Substantia nigra (tissue), 51 donors: ENCODE measurements at places on chromosomes 5 and 9.

- DNase-seq: no peak
Measured at GRCh38 chr9:91116711-91117110, 245.0 kb downstream of the AUH start.

DNA sequence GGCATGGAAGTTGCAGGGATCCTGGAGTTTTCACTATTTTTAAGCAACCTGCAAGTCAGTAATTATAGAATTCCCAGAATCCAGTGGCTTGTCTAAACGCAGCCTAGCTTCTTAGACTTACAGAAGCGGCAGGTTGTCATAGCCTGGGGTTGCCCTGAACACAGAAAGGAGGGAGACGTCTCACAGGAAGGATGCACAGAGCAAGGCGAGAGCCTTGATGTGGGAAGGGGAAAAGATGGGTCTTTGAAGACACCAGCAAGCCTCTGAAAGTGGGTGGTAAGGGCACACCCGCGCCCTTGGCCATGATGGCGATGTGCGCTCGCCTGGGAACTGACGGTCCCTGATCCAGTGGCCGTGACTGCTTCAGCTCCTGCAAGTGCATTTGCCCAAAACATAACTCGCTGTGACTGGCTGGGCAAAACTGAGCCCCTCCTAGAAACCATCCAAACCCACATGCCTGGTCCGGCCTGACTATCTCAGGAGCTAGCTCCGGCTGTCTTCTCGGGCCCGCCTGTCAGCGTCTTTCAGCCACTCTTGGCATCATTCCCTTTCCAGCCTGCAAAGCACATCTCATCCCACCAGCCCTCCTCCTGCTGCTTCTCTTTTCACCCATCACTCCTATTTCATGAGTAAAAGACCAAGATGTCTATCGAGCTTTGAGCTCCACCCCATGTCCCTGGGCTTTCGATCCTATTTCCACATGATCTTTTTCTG is 17.1 kb downstream of the FBP1 start:
- no peak for DNase-seq

DNA sequence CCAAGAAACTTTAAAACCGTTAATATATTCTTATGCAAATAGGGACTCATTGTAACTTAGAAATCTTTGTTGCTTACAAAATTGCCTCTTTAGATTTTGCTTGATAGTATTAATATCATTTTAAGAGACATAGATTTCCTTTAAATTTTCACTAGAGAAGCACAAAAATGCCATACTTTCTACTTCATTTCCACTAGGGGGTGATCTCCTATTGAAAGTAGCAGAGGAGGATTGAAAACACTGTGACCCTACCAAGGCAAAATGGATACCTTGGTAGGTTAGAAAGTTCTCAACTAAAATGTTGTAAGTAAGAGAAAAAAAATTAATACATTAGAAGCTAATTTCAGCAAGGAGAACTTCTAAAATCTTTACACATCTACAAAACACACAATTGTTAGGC is 204.9 kb downstream of the CHSY3 start:
- DNase-seq: no peak

GRCh38 chr5:111198281-111198966 is 25.8 kb upstream of the CAMK4 start:
- no peak for DNase-seq

DNA sequence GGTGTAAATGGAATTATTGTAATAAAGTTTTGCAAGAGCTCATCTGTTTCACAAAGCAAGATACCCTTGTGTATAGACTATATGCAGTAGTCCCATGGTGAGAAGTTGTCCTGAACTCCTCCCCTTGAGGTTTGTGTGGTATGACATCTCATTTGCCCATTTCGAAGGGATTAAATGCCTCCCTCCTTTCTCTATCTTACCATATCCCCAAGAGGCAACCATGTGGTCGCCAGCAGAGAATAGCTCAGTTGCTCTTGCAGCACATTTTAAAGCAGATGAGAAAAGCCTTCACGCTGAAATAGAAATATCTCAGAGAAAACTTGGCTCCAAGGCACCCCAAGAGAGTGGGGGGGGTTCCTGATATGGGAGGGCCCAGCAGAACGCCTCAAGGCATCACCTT is 4.6 kb downstream of the SEMA6A start:
- DNase-seq: no peak

DNA sequence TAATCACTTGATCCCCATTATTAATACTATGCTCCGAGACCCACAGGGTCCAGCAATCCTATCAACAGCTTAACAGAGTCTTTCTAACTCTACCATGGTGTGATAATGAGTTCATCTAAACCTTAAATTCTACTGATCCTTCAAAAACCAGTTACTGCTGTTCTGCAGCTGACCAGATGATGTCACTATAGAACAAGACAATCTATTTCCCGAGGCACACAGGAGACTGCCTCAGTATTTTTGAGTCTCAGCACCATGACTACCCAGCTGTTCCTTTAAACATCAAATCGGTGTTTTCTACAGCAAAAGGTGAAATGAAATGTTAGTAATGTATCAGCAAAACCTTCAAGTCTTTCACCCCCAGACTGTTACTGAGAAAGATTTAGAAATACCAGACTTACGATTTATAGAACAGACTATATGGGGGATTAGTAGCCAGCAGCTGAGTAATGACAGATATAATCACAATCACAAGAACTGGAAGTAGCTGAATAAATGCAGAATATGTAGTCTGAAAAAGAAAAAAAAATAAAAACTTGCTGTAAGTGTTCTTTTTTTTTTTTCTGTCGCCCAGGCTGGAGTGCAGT is 16.9 kb downstream of the DNAJC18 start:
- DNase-seq: no peak

DNA sequence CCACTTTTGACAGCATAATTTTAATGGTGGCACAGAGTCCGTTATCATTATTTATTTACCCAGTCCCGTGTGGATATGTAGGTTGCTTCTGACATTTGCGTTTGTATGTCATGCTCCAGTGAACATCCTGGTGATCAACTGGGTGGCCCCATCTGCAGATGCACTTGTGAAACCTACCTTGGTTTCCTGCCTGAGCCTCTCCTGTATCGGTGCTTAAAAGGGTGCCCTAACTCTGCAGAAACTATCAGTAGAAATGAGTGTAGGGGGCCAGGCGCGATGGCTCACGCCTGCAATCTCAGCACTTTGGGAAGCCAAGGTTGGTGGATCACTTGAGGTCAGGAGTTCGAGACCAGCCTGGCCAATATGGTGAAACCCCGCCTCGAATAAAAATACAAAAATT is 92.1 kb upstream of the IER5L start:
- DNase-seq: no peak

- DNase-seq: no peak
Measured at GRCh38 chr9:131853434-131853833, 113.6 kb upstream of the RAPGEF1 start.

DNA sequence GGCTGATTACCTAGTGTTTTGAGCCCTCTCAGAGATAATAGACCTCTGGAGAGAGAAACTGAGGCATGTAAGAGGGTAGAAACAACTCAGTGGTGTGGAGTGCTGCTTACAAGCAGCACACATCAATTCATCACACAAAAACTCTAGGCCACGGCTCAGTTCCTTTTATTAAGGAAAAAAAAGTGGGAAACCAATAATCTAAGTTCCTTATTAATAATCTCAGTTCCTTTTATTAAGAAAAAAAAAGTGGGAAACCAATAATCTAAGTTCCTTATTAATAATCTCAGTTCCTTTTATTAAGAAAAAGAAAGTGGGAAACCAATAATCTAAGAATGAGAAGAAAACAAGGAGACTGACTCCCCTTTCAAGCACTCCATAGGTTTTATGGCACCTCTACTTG is 28.0 kb downstream of the TXNDC8 start:
- DNase-seq: no peak

DNA sequence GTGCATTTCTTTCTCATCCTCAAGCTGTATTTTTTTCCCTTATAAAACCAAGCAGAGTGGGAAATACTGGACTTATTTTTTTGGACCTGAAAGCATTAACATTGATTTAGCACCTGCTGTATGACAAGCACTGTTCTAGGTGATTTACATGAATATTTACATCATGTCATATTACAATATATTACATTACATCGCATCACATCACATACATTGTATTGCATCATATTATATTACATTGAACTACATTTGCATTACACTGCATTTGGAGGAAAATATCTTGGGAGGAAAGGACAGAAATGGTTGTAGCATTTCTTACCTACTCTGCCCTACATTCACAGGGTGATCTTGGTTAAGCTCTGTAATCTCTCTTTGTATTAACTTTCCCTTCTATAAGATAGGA is 11.2 kb upstream of the PDCD1LG2 start:
- DNase-seq: no peak

DNA sequence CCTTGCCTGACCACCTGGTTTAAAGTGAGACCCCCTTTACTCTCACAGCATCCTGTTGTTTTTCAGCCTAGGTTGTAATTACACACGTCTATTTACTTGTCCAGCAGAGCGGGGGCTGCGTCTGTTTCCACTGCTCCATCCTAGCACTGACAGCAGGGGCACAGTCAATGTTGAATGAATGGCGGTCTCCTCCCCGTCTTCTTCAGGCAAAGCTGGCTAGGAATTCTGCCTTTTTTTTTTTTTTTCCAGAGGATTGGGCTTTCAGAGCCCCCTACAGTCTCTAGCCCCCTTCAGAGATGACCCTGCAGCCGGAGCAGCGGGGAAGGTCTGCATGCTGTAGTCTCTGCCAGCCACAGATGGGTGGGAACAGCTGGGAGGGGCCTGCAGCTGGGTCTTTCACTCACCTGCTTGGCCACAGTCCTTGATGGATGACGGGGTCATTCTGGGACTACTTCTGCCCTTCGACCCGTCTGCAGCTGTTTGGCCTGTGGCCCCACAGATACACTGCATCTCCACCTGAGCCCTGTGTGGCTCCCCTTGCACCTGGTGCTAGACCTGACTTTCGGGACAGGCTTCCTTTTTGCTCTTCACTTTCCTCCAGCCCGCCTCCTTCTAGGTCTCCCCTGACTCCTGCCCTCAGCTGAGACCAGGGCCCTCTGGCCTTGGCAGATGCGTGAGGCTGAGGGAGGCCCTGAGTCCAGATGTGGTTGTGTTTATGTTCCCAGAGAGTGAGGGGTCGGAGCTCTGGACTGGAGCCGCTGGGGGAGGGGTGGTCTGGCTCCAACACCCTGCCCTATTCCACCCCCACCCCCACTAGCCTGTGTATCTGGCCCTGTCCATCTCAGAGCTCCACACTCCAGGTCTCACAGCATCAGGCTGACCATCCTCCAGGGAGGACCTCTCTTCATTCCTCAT is 8.0 kb downstream of the PITX1 start:
- DNase-seq: no peak

DNA sequence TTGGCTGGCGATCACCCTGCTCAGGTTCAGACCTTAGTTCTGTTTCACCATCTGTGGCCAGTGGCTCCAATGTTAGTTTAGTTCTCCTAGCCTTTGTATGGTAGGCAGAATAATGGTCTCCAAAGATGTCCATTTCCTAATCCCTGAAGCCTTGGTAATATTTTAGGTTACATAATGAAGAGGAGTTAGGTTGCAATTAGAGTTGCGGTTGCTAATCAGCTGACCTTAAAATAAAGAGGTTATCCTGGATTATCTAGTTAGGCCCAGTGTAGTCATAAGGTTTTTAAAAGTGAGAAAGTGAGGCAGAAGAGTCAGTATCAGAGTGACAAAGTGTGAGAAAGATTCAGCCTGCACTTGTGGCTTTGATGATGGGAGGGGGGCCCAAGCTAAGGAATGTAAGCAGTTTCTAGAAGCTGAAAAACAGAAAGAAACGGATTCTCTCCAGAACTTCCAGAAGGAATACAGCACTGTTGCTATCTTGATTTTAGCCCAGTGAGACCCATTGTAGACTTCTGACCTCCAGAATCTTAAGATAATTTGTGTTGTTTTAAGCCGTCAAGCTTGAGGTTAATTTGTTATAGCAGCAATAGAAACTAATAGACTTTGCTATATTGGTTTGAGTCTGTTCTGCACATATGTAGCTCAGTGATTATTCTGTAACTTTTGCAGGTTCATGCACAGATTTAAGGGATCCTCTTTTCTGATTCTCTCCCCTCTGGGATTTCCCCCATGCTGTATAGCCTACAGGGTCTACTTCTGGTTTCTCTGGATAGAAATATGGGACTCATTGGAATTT is 21.6 kb downstream of the LNPEP start:
- no peak for DNase-seq

DNA sequence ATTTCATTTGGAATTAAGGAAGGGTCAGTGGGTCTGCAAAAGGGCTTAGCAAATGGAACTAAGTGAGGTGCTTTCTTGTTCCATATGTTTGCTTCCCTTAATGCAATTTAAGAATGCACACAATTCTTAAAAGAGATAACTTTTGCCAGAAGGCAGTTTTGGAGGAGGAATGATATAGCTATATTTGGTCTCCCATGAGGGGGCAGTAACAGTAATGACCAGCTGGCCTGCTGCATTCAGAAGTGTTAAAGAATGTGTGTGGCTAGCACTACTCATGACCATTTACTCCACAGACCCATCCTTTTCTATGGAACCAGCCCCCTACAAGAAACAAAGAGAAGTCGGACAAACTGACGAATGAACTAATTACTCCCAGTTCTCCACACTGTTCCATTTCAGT is 638.9 kb downstream of the RAB3C start:
- no peak for DNase-seq

GRCh38 chr9:71814815-71815214 is 46.5 kb upstream of the CEMIP2 start:
- DNase-seq: no peak

- no peak for DNase-seq
Measured at GRCh38 chr5:54848581-54848980, 136.8 kb downstream of the ESM1 start.

DNA sequence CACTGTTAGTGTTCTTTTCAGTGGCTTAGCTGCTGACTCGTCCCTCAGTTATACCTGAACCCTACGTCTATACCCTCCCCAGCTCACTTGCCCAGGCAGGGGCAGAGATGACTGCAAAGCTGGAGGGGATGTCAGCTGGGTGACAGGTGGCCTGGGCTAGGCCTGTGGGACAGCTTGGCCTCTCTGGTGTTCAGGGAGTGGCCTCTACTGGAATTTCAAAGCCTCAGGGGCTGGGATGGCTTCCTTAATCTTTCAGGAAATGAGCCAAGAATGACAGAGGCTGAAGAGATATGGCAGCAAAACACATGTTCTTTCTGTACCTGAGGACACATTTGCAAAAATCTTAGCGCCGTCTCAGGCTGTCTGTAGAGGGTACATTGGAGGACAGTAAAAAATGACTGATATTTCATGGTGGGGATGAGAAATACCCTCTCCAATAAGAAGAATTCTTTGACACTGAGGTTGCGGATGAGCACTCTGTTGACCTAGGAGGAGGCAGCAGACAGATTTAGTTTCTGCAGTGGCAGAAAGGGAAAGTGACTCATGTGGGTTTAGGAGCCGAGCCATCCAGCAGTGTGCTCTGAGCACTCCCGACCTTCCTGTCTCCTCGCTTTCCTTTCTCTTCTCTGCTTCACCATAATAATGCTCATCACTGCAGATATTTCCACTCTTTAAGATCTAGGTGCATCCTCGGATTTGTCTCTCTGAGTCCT is 54.4 kb downstream of the ENTREP1 start:
- no peak for DNase-seq

GRCh38 chr5:154642499-154643245 is 112.5 kb upstream of the LARP1 start:
- DNase-seq: no peak

DNA sequence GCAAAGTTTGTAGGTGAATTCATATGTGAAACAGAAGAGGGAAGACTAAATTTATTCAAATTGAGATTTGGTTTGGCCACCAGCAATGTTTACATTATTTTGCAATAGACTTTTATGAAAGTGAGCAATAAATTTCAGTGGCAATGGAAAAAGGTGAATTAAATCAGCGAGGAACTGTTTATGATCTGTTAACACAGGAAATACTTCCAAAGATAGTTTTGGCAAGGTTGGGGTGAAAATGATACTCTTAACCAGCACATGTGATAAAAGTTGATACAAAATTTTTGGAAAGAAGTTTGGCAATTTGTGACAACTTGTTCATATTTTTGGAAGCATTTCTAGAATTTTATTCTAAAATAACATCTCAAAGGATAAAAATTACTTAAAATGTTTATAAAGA is 119.8 kb downstream of the ARHGEF28 start:
- no peak for DNase-seq
